Activated CD4-positive, alpha-beta T cell treated with anti-CD3 and anti-CD28 coated beads, Interleukin-2, amount 10 ng/mL, durations not matched to agents 24 days and 14 days (primary cell): ENCODE measurements at places on chromosomes 1 and 21.

GRCh38 chr1:60705026-60705425 is 377.3 kb upstream of the NFIA start:
- no peak for DNase-seq

- DNase-seq, result no peak
Observed at GRCh38 chr1:99177465-99177864, 86.8 kb upstream of the PLPPR4 start.

GRCh38 chr1:42333662-42334239 is 1.3 kb downstream of the FOXJ3 start:
- no peak for DNase-seq

DNA sequence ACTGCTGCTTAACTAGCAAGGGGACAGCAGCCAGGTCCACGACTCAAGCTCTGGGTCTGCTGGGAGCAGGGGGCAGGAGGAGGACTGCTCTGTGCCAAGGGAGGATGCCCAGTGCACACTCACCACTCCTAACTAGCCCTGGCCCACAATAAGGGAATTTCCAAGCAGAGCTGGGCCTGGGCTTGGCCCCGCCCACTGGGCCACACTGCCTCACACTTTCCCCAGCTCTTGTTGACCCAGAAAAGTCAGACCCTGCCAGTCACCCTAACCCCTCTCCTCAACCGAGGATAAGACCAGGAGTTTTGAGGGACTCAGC is 18.7 kb downstream of the SLC9A1 start:
- DNase-seq, result peak; percentile 72

DNA sequence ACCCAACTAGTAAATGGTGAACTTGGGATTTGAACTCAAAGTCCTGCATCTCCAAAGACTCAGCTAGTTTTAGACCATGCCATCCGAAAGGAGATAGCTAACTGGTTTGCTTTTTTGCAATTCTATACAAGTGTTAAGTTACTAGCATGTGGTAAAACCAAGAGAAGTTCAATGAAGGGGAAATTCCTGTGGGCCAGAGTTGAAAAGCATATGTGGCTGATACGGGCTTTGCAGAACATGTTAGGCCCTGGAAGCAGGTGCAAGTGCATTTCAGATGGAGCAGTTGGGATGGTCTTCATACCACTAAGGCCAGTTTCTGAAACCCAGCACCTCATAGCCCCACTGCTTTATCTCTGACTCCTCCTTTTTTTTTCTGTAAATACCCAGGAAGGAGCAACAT is 620.9 kb downstream of the PLPP3 start:
- DNase-seq, result no peak

- DNase-seq, result no peak
Observed at GRCh38 chr1:20278692-20279130, 12.0 kb upstream of the VWA5B1 start.

- no peak for DNase-seq
Observed at GRCh38 chr1:50252196-50252595, 143.5 kb downstream of the ELAVL4 start.

GRCh38 chr1:47436979-47437446 is 831 bp upstream of the FOXD2 start:
- no peak for DNase-seq

DNA sequence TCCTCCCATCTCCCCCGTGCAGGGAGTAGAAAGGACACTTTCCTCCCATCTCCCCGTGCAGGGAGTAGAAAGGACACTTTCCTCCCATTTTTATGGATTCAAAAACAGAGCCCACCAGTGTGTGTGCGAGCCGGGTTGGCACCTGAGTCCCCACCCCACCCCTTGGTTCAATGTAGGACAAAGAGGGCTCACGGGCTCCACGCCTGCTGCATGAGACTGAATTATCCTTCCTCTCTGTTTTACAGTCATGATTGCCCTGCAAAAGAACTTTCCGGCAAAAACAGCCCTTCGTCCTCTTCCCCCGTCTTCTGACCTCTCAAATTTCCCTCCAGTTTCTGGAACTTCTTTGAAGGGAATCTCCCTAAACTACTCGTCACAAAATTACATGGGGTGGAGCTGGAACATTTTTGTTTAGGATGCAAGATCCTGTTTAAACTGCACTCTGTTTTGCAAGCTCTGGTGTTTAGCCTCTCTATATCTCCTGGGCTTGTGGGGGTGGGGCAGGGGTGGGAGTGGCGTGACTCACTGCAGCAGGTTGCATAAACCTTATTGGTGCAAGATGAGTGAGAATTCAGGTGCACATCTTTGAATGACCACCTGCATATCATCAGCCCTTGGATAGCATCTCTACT is 99.8 kb downstream of the PSMG1 start:
- DNase-seq, result no peak

DNA sequence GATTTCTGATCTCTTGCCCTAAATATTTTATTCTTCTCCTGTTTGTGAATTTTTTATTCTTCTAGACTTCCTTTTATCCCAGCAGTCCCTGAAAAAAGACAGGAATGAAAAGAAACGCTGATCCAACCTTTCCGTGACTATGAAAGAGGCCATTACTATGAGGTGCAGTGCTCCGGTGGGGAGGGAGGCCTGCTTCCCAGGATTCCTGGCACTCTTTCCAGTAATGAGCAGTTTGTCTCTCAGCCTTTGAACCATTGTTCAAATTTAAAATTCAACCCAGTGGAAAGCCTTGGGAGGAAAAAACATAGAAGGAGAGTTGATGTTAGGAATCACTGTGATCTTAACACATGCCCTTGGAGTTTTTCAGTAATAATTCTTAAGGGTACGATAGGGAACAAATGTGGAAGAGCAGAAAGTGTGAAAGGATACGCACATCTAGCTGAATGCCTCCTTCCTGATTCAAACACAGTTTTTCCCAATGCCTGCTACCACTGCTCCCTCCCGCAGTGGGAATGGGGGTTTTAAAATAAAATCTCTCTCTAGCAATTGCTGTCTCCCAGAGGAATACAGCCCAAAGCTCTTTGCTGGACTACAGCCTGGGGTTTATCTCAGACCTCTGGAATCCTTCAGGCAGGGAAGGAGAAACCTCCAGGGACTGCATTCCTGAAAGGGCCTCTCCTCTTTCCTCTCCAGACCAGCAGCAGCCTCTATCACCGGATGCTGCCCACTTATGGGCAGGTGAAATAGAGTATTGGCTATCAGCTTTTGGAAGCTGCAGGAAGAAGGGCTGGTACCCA is 6.1 kb downstream of the IER5 start:
- DNase-seq, result no peak

DNA sequence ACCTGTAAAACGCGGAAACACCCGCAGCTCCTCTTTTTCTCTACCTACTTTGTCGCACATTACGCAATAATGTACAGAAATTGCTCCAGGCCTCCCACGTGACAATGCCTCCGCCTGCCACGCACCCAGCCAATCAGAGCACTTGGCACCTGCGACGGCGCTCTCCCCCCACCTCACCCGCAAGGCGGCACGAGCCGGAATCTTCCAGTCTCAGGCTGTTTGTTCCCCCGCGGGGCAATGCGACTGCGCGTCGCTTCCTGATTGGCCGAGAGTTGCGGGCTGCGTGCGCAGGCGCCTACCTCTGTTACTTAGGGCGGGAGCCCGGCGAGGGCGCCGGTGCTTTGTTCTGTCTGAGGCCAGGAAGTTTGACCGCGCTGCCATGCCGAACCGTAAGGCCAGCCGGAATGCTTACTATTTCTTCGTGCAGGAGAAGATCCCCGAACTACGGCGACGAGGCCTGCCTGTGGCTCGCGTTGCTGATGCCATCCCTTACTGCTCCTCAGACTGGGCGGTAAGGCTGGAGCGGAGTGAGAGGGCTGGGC is at the start of gene MAEL:
Gene MAEL (plus strand): TSS at position 307 of the 542 bp plus-strand sequence. CDS start 73 bp downstream, at position 380.
- DNase-seq, result no peak
